ENCODE measurements at places on chromosomes 5 and 9.

- no peak for DNase-seq
Observed at GRCh38 chr5:61790678-61791077, 458.6 kb downstream of the ZSWIM6 start.

GRCh38 chr5:150149618-150150017, 6.0 kb downstream of the PDGFRB start:
- DNase-seq, result no peak

DNA sequence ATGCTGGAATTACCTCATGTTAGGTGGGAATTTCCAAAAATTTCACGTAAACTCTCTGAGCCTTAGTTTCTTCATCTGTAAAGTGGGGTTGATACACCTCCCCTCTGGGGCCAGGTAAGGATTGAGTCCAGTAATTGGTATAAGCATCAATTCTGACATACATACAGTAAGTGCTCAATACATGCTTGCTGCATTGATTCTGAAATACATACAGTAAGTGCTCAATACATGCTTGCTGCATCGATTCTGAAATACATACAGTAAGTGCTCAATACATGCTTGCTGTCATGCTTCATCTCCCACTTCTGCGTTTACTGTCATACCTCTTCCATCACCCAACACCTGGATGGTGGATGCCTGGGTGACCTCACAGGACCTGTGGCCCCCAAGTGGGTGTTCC, 57.1 kb downstream of the TSPAN17 start:
- no peak for DNase-seq

DNA sequence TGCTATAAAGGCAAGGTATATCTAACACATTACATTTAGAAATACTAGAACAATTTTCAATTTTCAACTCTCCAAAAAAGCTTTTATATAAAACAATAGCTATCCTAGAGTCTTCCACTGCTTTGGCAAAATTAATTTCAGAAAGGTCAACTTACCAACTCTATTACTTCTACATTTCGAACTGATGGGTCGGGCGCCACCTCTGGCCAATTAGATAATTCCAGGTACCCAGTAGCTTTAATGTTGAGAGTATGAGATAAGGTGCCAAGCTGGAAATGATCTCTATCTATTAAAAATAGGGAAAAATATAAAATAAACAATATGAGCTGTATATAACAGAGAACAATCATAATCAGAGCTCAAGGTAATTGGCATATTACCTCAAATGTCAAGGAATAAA, 166.6 kb downstream of the AP3B1 start:
- no peak for DNase-seq

DNA sequence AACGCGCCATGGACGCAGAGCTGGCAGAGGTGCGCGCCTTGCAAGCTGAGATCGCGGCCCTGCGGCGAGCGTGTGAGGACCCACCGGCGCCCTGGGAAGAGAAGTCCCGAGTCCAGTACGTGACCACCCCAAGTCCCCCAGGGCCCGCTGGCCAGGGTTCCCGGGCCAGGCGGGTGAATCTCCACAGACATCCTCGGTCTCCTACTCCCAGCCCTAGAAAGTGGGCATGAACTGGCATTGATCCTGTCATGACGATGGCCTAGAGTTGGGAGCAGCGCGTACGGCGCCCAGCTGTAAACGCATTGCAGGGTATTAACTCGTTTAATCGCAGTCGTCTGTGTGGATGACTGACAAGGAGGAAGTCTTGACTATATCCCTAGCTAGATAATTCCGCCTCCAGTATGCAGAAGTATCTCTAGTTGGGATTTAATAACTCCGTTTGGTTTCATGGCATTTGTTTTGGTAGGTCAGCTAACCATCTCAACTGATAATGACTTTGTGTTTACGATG, 293 bp downstream of the CENPP start:
- no peak for DNase-seq

DNA sequence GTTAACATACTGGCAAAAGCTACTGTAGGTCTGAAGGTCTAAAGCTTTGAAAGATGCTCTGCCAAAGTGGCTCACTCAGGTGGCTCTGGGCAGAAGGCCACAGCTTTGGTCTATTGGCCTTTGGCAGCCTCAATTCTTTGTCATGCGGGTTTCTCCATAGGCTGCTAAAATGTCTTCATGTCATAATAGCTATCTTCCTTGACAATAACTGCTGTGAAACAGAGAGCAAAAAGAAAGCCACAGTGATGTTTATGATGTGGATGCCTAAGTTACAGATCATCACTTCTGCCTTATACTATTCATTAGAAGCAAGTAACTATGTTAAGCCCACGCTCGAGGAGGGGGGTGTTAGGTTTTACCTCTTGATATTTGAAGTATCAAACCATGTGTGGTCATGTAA, 906.1 kb upstream of the CDH9 start:
- no peak for DNase-seq

GRCh38 chr9:4985386-4986266, 554 bp downstream of the JAK2 start:
- DNase-seq, result no peak

DNA sequence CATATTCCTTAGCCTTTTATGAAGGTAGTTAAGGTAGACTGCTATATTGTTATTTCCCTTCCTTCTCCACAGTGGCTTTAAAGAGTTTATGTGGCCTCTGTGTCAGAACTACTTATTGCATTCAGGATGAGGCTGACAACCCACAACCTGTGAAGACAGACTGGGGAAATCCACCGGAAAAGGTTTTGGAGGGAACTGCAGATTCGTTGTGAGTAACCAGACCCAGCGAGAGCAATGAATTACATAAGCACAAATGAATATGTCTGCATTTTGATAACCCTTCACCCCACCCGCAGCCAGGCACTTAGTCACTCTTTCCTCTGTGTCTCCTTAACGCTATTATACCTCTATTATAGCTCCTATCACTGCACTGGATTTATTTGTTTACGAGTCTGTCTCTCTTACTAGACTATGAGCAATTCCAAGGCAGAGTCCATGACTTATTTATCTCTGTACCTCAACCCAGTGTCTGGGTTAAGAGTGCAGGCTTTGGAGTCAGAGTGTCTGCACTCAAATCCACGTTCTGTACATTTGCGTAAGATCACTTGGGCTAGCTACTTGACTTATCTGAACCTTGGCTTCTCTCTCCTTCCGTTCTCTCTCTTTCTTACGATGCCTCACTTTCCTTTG, 19.2 kb downstream of the KCTD16 start:
- DNase-seq, result peak; percentile 64

DNA sequence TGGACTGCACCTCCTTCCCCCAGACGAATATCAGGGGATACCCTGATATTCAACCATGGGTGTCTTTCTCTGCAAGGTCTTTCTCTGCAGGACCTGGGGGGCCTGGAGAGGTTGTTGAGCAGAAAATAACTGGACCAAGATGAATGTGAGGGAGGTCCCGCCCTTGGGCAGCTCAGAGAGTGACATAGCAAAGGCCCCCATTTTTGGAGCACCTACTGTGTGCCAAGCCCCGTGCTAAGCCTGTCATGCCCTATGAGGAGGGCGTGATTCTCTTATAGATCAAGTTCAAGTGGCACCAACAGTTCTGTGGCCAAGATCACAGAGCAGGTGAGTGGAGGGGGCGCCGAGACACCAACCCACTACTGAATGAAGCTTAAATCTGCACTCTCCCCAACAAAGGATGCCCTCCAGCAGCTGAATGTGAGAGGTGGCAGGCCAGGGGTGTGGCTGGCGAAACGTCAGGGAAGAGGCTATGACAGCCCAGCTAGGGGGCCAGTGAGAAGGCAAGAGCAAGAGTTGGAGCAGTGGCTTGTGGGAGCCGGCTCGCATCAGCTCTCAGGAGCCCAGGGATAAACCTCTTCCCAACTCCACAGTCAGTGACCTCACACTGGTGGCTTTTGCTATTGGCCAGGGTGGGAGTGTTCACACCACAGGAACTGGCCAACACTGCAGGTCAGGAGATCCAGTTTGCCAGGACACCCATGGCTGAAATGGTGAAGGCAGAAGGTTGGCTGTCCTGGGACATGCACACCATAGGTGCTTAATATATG, 5.3 kb downstream of the SARDH start:
- no peak for DNase-seq

DNA sequence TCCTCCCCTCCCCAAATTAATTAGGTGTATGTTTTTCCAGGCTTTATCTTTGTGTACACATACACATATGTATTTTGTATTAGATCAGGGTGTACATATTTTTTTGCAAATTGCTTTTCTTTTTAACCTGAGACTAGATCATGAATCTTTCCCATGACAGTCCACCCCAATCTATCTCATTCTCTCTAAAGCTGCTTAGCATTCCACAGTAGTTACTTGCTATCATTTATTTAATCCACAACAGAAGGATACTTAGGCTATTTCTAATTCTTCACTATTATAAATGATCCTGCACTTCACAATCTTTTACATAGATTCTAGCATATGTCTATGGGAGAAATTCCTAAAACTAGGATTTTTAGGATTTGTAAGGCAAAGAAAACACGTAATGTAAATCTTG, 43.9 kb downstream of the SH3RF2 start:
- no peak for DNase-seq

- no peak for DNase-seq
Observed at GRCh38 chr5:132389051-132389331, 19.5 kb downstream of the SLC22A5 start.

DNA sequence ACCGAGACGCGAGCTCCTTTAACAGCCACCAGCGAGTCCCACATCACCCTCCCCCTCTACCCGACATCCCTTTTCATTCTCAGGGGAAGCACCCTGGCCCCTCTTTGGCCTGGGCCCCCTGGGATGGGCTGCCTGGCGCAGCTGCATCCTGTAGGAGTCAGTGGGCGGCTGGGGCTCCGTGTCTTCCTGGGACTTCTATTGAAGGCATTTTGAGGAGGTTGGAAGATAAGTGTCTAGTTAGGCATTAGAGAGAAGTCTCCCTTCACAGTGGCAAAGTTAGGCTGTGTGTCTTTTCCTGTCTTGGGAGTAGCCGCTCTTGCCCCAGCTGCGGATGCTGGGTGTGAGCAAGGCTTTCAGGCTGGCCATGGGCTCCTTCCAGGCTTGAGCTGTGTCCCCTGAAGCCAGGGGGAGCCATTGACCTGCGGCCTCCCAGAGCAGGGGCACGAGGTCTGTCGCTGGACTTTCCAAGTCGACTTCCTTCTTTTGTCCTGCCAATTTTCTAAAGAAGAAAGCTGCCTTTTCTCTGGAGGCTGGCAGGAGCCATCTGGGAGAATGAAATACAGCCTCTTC, 18.6 kb upstream of the NKD2 start:
- no peak for DNase-seq

GRCh38 chr9:2087500-2088313, 72.6 kb downstream of the SMARCA2 start:
- no peak for DNase-seq

- no peak for DNase-seq
Observed at GRCh38 chr5:80043187-80043586, 8.0 kb downstream of the THBS4 start.

- DNase-seq, result no peak
Observed at GRCh38 chr5:134445856-134446818, 34.5 kb upstream of the CDKN2AIPNL start.

GRCh38 chr9:129774791-129775447, 22.1 kb upstream of the PTGES start:
- DNase-seq, result no peak

- DNase-seq, result no peak
Observed at GRCh38 chr5:59745415-59745863, 148.1 kb downstream of the PDE4D start.

- no peak for DNase-seq
Observed at GRCh38 chr9:17863213-17863883, 284.5 kb downstream of the SH3GL2 start.

GRCh38 chr5:165714598-165714997, 2209.2 kb downstream of the MAT2B start:
- no peak for DNase-seq

- DNase-seq, result no peak
Observed at GRCh38 chr9:91905991-91906469, 44.0 kb downstream of the ROR2 start.

DNA sequence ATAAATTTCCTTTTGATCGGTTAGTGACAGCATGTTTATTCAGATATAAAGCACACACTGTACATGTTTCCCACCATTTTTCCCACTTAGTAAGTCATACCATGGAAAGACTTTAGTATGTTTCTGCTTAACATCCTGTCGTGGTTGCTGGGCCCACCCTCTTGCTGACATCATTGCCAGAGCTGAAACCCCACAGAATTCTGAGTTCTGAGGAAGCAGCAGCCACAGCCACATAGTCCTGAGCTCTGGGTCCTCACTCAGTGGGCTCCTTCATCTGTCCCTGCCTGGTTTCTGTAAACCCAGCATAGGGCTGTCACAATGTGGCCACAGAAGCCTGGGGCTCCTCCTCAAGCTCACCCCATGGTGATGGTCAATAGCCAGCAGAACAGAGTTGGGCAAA, 441.5 kb downstream of the ENC1 start:
- no peak for DNase-seq

DNA sequence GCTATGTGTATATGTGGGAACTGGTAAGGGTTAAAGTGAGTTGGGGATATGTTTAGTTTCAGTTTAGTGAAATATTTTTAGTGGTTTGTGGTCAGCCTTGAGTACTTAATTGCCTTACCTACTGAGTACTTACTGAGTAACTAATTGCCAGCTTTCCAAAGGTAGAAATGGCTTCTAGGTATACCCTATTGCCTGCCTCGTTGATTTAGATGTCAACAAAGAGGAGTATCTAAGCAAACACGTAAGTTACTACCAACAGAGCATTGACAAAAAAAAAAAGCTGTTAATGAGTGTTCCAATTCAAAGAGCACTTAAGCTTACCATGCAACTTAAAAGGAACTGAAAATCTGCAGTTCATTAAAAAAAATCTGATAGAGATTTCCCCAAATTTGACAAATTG, 8.8 kb downstream of the ATP10B start:
- no peak for DNase-seq

DNA sequence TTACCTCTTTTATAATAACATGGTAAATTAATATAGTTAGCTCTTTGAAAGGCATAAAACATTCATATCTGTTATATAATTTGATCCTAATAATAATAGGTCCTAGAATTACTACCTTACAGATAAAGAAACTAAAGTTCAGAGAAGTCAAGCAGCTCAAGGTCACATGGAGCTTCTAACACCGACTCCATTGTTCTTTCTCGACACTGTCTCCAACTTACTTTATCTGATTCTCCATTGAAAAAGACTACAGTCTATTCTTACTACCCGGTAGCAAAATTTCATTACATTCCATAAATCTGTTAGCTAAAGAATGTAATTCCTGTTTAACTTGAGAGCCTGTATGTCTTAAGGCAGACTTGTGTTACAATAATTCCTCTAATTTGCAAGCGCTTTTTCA, 96.3 kb upstream of the TMEM161B start:
- DNase-seq, result no peak

DNA sequence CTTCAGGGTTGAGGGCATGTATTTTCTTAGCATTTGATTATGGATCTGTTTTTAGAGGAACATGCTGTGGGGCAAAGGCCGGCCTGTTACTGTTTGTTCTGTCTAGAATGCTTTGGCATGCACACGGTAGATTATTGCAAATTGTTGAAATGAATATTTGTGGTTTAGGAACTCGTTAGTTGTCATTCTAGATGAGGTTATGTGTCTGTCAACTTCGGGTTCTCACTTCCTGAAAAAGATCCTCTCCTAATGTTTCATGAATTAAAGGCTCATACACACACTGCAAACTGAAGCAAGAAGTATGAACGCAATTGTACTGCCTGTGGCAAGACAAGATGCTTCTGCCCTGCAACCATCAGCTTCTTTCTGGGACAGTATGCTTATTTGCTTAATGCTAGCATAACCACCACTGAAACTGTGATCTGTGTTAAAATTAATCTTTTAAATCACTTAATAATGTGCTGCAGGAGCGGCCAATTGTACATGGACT, 99.6 kb downstream of the BASP1 start:
- peak; percentile 76 for DNase-seq
